T-cell (primary cell): ENCODE measurements at places on chromosomes 1 and 21.

DNA sequence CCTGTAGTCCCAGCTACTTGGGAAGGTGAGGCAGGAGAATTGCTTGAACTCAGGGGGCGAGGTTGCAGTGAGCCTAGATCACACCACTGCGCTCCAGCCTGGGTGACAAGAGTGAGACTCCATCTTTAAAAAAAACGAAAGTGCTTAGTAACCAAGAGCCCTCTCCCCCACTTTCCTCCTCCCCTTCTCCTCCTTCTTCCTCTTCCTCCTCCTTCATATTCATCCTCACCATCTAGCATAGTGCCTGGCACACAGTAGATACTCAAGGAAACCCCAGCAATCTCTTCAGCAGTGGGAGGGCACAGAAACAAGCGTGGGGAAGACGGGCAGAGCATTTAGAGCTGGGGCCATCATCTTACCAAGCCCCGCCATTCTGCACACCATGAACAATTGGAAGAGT lies 119.4 kb upstream of the SLC45A1 start:
- no peak for DNase-seq

- no peak for DNase-seq
Observed at GRCh38 chr1:154809436-154810413, 60.4 kb downstream of the KCNN3 start.

- DNase-seq, result no peak
Observed at GRCh38 chr1:19038096-19038495, 81.6 kb upstream of the IFFO2 start.

DNA sequence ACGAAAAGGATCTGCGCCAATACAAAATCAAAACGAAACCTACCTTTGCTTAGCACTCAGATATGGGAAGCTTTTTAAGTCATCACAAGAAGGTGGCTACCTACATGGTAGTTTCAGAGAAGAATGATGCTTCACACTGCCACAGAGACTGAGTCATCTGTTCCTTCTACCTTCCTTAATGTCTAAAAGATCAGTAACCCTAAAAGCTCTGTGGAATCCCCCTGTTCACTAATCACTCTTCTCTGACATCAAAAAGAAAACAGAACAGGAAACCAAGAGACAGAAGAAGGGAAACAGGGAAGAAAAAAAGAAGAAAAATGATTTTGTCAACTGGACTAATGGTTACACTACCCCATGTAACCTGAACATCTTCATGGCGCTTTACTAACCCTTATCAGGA lies 177.2 kb downstream of the SMYD3 start:
- DNase-seq, result no peak
